Activated CD4-positive, alpha-beta T cell treated with anti-CD3 and anti-CD28 coated beads, Interleukin-2, amount 10 ng/mL, durations not matched to agents 24 days and 14 days (primary cell): ENCODE measurements at places on chromosomes 6 and 20. TPM values are rescaled to one million over a fixed set of nuclear protein-coding genes. Genes with fewer than 3 reads are reported as not detected.
A peak's percentile ranks its signal among the peaks of the same experiment; 100 is the strongest.

DNA sequence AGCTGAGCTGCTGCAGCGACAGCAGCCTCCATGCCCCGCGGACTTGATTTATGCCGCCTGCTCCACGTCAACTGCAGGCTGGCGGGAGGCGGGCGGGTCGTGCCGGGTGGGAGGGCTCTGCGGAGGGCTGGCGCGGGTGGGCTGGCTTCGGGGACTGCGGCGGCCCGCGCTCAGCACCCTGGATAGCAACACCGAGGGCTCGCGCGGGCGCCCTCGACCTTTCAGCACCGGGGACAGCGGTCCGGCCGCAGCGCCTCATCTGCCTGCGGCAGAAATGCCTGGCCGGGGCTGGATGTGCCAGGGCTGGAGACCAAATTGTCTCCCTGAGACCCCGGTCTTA, 792 bp downstream of the SNAP25 start:
- peak; percentile 93 for DNase-seq

DNA sequence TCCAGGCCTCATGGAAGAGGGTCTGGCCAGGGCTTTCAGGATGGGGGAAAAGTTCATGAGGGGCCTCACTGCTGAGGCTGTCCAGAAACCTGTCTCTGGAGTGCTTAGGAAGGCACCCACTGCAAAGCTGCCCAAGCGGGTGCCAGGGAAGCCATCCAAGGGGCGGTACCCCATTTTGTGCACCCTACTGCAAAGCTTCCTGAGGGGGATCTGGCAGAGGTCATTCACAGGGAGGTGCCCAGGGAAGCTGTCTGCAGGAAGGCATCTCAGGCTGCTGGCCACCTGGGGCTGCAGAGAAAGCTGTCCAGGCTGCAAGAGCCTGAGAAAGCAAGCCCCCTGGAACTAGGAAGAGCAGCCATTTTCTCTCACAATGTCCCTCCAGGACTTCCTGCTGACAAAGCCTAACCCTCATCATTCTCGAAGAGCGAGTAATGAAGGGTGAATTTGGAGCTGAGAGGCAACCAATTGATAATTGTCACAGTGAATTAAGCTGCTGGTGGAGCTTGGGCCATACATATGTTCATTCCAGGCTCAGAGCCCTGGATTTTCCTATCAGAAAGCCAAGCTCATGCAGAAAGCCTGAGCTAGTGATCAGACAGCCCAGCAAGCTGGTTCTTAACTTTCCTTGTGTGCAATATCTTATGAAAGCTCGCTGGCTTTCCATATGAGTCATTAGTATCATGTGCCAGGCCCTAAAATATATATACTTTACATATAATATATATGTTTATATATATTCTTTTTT, 62.2 kb upstream of the SLC22A16 start:
- no peak for DNase-seq

- DNase-seq = no peak
Observed at GRCh38 chr6:164167873-164168405, 753.4 kb downstream of the QKI start.

- DNase-seq = no peak
Observed at GRCh38 chr6:51182827-51183226, 364.2 kb downstream of the TFAP2B start.

DNA sequence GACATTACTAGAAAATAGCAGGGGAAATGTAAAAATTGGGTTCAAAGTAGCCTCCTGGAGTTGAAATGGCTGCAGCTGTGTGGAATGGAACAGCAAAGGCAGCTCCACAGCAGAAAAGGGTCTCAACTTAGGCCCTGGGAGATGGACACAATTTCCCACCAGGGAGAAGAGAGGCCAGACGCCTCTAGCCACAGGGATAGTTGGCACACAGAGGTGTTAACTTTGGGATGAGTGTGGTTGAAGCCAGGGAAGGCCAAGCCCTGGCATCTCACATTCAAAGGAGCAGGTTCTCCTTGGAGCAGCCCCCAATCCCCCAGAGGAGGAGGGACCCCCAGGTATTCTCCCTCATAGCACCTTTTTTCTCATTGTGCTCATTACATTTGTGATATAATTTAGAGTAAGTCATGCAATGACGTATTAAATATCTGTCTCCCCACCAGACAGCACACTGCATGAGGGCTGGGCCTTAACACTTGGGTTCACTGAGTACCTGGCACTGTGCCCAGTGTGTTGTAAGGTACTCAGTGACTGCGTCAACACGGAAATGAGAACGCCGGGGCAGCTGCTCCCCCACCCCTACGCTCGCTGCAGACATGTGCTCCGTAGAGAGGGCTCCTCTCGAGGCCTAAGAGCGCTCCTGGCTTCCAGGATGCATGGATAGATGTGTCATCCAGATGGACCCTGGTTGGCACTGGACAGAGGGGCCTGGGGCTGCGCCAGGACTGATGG, 76.0 kb upstream of the CD93 start:
- peak; percentile 52 for DNase-seq

Gene DDX43
- 0.26 and 0.69 TPM in 2 replicates for total RNA-seq

Gene BTNL2
- not detected in 2 replicates for total RNA-seq
